NCI-H1092 treated with DMSO at 0.1 percent for 48 hours (cell line): ENCODE measurements at places on chromosomes 5 and 9.
A peak's percentile ranks its signal among the peaks of the same experiment; 100 is the strongest.

DNA sequence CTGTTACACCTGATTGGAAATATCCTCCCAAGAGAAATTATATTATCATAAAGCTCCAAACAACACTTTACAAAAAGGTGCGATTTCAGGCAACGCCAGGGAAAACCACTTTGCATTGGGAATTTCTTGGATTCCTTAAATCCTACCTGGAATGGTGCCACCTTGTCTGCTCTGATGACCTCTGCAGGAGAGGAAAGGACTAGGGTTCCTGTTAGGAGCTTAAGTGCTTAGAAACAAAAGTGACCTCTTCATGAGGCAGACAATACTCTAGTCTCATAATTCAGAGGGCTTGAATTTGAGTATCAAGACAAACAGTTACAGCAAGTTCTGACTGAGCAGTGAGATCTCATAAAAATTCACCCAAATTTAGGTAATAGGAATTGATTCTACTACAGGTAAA lies 33.9 kb upstream of the GLIS3 start:
- DNase-seq = peak; percentile 8

GRCh38 chr5:133460172-133460758 lies 152.1 kb downstream of the FSTL4 start:
- no peak for DNase-seq

- no peak for DNase-seq
Observed at GRCh38 chr9:99056186-99056585, 48.7 kb upstream of the TGFBR1 start.

DNA sequence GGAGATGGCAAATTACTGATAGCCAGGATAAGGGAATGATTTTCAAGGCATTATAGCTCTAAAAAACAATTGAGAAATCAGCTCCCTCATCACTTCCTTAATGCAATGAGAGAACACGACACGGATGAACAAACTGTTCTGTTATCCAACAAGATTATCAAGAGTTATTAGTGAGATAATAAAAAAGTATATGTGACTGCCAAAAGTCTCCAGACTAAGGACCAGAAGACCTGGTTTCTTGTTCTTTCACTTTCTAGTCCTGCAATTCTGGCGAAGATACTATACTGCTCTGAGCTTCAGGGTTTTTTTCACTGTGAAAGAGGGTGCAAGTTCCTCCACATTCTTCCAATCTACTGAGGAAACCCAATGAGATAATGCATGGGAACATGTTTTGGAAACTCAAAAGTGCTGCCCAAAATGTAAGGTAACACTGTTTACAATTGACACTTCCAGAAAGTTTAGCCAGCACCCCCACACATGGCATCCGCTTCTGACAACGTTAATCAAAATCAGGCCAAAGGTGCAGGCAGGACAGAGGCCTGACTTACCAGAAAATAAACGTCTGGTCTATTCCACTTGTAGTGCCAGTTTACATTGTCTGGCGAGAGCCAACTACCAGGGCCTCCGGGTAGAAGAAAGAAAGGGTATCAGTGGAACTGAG lies 254.2 kb downstream of the DOCK8 start:
- no peak for DNase-seq

GRCh38 chr5:105238561-105238960 lies 1676.0 kb upstream of the NUDT12 start:
- no peak for DNase-seq

DNA sequence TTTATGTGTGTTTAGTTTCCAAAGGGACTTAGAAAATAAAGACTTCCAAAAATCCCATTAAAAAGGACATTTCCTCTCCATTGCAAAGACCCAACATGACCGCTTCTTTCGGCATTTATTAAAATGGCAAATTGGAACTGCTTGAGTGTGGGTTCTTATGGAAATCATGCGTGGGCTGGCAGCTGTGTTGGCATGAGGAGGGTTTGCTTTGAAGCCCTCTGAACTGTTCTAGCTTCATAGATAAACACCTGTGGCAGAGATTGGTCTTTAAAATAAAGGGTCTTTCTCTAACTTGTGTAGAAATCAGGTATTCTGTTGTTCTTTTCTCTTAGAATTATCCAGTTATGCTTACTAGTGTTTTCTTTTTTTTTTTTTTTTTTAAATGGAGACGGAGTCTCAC lies 55.9 kb upstream of the TEX48 start:
- DNase-seq = no peak

GRCh38 chr5:97115932-97116331 lies 26.5 kb downstream of the LIX1 start:
- no peak for DNase-seq

GRCh38 chr5:14076561-14076960 lies 66.6 kb upstream of the TRIO start:
- no peak for DNase-seq

DNA sequence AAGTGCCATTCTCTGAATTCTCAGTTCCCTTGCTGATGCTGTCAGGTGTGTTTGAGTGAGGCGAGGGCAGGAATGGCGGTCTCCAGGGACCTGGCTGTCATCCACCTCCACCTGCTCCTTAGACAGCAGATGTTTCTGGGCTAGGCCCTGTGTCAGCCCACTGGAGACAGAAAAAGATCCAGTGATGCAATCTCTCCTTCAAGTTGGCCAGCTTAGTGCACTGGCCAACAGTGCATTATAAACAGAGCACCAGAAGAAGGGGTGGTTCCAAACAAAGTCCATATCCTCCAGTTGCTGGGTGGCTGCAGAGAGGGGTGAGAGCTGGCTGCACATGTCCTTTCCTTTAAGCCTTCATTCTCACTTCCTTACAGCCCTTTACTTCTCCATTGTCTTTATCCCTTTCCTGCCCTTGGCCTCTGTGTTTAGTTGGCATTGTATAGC lies 26.5 kb downstream of the NANS start:
- no peak for DNase-seq

DNA sequence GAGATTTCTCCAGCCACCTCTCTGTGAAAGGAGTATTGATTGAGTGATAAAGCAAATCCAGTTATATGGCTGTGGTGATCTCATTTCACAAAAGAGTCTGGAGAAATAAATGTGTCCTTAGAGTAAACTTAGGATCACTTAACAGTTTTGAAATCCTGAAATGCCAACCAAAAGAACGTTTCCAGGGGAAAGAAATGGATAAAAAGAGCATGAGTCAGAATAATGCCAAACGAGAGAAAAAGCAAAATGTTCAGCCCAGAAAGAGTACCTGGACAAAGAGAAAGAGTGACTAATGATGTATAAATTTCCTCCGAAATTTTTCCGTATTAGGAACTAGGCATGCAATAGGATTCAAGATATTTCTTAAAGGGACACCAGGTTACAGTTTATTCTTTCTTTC lies 463.1 kb upstream of the CDH10 start:
- no peak for DNase-seq

- DNase-seq = no peak
Observed at GRCh38 chr9:137899551-137900360, 22.2 kb downstream of the CACNA1B start.

GRCh38 chr9:92507496-92507895 lies 25.2 kb upstream of the ASPN start:
- DNase-seq = no peak
